IPS-NIHi11 (cell line): ENCODE measurements at places on chromosomes 5 and 9.
A peak's percentile ranks its signal among the peaks of the same experiment; 100 is the strongest.

DNA sequence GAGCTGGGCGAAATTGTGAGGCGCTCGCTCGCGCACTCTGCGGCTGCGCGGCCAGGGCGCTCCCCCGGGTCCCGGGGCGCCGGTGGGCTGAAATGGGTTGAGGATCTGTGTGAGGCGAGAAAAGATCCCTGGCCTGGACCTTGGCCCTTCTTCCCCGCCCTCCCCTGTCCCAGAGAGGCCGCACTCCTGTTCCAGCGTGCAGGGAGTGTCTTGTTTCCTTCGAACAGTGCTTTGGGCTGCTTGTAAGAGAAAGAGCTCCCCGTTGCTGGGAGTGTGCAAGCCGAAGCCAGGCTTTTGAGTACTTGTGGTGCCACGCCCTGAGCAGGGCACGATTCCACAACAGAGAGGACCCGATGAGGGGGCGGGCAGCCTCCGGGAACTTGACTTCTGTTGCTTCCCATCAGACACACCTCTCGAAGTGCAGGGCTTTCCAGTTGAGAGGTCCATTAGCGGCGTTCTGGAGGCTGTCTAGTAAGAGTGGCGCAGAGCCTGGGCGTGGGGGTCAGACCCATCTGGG is 535 bp downstream of the DOLPP1 start:
- DNase-seq, result peak; percentile 99

- DNase-seq, result no peak
These were observed 28.8 kb downstream of the C5orf15 start for GRCh38 chr5:133939668-133940067.

- peak; percentile 45 for DNase-seq
These were observed 1.0 kb upstream of the PAX5 start for GRCh38 chr9:37034938-37035647.

GRCh38 chr5:158378931-158379330 is 520.0 kb upstream of the CLINT1 start:
- no peak for DNase-seq

DNA sequence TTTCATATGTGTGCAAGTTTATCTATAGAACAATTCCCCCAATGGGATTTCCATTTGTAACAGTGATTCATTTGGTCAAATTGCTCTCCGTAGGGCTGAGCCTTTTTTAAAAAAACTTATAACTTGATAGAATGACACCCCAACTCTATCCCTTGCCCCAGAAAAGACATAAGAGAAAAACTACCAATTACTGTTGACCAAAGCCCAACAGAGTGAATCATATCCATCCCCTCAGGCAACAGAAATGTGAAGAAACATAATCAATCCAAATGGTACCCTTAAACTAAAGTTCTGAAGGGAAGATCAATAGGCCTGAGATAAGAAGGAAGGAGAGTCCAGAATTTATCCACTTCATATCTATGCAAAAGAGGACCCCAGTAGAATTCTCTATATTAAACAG is 17.8 kb downstream of the TICAM2 start:
- DNase-seq, result no peak

GRCh38 chr5:144329681-144330080 is 159.0 kb downstream of the KCTD16 start:
- DNase-seq, result no peak

DNA sequence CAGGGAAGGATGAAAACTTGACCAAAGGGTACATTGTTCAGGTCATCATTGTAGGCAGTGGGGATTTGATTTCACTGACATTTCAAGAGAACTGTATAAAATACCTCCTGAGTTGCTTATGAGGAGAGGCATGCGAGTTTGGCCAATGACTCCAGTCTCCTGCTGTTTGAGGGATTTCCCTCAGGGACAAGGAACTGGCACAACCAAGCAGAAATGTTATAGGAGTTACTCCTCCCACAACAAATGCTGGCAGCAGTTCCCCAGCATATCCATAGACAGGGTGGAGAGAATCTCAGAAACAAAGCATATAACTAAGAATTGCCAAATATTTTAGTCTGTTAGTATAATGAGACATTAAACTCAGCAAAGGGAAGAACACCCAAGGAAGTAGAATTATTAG is 47.2 kb upstream of the FBXL7 start:
- no peak for DNase-seq

- DNase-seq, result peak; percentile 34
These were observed 3.3 kb downstream of the TLX3 start for GRCh38 chr5:171312129-171312974.

DNA sequence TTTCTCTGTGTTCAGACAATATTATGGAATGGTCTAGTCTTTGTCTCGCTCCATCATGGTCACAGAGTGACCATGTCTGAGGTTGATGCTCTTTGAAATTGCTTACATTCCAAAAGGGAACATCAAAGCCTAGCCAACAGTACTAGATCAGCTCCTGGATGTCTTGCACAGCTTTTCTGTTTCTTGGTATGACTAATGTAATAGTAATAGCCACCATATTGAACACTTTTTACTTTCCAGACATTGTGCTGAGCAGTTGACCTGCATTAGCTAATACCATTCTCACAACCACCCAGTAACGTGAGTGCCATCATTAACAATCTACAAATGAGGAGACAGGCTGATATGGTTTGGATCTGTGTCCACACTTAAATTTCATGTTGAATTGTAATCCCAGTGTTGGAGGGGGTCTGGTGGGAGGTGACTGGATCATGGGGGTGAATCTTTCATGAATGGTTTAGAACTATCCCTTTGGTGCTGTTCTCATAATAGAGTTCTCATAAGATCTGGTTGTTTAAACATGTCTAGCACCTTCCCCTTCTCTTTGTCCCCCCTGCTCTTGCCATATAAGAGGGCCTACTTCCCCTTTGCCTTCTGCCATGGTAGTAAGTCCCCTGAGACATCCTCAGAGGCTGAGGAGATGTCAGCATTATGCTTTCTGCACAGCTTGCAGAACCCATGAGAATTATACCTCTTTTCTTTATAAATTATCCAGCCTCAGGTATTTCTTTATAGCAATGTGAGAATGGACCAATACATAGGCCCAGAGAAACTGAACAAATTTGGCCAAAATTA is 577.5 kb upstream of the CLINT1 start:
- no peak for DNase-seq

DNA sequence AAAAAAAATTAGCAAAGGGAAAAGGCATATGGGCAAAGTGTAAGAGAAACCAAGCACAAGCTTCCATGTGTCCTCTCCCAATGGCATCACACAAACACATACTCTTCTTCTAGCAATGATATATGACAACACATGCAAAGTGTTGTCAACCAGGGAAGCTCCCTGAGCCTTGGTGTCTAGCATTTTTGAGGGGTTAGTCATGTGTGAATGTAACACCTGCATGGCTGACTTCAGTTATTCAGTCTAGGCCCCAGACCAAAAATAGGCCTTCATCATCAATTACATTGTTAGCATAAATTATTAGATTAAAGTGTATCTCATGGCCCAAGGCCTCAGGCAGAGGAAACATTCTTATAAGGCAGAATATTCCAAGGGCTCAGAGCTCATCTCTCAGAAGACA is 450.0 kb downstream of the TLE1 start:
- DNase-seq, result no peak

DNA sequence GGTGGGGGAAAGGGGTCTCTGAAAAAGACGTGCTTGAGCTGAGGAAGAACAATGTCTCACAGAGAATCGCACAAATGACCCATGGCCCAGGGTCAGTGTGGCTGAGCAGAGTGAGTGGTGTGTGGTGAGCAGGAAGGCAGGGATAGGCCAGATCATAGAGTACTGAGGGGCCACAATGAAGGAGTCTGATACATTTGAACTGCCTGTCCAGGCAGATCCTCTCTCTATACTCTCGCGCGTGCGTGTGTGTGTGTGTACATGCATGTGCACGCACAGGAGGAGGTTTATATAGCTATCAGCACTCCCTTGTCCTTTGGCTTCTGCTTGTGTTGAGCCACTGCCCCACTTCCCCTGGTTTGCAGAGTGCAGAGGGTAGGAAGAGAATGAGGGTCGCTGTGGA is 294.0 kb downstream of the ZNF608 start:
- no peak for DNase-seq

DNA sequence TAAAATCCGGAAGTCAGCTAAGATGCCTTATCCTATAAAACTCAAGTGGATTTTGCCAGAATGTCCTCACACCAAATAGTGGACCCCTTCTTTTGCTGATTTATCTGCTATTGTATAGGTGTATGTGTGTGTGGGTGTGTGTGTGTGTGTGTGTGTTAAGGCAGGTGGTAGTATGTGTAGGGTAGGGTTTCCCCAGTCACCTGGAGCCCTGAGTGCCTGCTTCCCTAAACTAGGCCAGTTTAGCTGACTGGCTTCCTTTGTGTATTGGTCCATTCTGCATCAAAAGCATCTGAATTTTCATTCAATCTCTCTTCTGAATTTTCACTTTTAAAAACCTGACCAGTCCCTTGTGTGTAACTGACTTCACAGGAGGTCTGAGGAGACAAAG is 42.2 kb upstream of the LCP2 start:
- DNase-seq, result no peak
